GM13976 (cell line): ENCODE measurements at places on chromosomes 1 and 21.

DNA sequence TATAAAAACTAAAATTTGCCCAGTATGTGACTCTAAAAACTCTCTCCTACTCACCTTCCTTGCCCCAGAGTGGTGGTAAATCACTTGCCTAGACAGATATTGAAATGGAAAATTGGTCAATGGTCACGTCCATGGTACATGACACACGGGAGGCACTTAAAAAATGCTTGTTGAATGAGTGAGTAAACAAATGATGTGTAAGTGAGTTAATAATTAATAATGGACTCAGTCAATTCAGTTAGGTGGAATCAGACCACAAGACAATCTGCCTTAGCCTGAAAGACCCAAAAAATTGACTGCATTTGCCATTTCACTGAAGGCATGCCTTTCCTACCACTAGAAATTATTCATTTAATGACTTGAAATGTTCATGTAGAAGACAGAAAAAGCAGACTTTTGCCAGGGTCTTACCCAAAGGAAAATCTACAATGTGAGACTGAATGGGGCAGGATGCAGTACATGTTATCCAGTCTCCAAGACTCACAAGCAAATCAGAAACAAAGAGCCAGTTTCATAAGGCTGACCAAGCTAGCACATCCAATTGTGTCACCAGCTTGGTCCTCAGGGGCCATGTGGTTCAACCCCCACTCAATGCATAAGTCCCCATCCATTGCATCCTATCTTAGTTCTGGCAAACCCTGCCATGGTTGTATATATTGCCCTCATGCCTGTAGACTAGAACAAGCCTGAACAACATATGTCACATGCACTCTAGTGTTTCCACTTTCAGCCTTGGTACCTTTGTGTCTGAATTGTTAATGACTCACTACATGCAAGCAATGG is 73.6 kb downstream of the TBX15 start:
- no peak for DNase-seq

DNA sequence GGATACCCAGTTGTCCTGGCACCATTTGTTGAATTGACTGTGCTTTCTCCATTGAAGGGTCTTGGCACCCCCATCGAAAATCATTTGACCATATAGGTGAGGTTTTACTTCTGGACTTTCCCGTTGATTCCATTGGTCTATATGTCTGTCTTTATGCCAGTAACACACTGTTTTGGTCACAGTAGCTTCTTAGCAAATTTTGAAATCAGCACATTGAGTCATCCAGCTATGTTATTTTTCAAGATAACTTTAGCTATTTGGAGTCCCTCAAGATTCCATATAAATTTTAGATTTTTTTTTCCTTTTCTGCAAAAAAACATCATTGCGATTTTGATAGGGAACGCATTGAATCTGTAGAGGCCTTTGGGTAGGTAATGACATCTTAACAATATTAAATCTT is 235.6 kb downstream of the SMYD3 start:
- DNase-seq: no peak

DNA sequence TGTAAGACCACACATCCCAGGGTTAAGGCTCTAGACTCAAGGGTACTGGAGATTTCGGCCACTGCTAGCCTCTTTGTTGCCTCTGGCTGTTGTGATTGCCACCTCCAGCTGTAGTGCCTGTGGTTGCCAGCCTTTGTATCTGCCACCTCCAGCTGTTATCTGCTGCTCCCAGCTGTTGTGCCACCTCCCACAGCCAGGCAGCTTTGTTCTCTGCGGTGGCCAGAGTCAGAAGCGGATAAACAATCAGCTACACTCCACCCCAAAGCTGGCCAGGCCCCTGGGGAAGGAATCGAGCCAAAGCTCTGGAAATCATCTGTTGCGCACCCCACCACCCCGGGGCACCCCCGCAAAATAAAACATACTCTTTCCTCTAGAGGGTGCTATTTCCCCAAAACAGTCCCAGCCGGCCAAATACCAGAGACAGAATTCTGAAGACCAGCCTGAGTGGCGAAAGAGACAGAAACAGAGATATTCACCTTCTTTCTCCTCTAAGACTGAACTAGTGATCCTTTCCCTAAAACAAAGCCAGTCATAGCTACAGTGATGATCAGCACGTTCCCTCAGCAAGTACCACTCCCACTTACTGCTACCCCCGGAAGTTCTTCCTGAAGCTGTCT is 14.8 kb upstream of the PIGM start:
- DNase-seq: peak; percentile 81

DNA sequence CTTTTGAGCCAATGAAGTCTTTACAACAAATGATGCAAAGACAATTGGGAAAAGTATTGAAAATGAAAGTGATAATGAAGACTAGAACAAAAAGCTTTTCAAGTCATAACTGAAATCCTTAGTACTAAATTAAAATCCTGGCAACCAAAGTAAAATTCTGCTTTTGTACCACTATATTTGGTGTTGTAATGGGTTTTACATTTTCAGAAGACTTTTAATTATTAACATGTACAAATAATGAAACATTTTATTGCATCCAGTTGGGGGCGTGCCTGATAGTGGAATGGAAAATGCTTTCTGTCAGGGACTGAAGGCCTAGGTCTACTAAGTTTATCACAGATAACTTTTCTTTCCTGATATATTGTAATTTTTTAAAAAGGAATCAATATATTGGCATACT is 89.4 kb downstream of the SDCCAG8 start:
- DNase-seq: no peak

- DNase-seq: no peak
Measured at GRCh38 chr21:28642891-28643290, 349.8 kb downstream of the LTN1 start.

- DNase-seq: no peak
Measured at GRCh38 chr1:184624626-184625025, 130.0 kb downstream of the EDEM3 start.

DNA sequence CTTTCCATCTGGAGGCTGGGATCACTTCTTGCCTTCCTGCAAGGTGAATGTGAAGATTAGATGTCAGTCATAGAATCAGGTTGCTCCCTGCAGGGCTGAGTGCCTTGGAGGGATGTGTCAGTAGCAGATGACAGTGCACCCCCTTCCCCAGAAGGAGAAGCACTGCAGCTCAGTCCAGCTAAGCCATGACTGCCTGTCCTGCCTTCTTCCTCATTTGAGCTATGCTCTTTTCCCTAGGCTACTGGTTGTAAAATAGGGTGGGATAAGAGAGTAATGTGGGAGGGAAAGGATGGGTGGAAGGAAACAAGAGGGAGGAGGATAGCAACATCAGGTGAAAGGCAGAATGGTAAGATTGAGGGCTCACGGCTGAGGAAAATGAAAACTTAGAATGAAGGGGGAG is 11.1 kb upstream of the FABP3 start:
- no peak for DNase-seq

DNA sequence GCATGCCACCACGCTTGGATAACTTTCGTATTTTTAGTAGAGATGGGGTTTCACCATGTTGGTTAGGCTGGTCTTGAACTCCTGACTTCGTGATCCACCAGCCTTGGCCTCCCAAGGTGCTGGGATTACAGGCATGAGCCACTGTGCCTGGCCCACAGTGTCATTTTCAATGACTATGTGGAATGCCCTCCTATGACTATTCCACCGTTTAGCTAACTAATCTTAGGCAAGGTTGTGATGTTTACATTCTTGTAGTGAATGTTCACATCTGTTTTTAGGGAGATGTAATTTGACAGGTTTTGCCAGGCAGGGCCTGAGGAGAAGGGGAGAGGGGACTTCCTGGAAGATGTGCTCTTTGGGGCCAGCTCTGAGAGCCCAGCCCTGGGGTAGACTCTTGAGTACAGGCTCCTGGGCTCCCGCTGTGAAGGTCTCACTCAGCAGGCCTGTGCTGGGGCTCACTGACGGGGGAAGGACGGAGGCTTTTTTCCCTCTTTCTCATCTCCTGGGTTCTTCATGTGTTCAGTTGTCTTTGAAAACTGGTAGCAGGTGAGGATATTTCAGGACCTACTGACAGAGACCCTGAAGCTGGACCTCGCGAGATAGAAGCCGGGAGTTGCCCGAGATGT is 13.2 kb downstream of the COQ8A start:
- no peak for DNase-seq

DNA sequence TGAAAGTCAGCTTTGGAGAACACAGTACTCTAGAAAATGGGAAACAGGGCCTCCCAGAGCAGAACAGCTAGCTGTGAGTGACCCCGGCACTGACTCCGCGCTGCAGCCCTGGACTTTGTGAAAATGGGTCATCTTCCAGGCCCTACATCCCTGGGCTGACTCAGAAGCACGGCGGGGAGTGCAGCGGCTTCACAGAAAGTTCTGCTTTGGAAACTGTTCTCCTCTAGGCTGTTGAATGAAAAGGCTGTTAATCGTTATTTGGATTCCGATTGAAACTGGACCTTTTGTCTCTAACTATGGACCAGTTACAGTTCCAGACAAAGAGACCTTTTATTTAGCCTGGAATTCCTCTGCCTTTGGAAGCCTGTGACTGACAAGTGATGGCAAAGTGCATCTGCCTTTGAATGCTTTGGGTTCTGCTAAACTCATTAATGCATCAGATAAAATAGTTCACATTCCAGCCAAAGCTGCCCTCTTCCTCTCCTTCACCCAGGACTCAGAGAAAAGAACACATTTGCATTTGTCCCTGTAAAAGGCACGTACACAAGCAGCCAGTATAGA is 144.9 kb upstream of the HOOK1 start:
- no peak for DNase-seq

DNA sequence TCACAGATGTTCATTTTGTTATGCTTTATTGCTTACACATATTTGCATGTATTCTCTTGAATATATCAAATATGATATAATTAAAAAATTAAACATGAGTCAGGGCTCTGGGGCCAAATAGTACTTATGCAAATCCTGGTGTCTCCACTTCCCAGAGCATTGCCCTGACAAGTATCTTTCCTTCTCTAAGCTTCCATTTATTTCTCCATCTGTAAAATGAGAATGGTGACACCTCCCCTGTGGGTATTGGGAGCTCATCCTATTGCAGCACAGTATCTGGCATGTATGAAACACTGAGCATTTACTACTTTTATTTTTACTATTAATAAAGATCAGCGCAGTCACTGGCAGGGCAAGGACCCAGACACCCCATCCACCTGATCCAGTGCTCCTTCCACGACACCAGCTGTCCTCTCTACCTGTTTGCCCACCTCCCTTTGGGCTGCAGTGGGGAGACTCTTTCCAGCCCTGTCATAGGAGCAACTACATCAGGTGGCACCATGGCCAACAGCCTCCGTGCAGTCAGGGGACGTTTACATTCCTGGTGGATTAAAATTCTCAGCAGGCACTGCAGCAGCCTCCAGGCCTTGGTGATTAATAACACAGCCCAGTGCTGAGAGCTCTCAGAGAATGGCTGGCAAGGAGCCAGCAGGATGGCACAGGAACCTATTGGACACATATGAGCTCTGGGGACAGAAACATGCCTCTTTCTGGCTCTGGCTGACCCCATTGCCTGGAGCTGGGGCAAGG is 113.0 kb downstream of the DMRTB1 start:
- no peak for DNase-seq

DNA sequence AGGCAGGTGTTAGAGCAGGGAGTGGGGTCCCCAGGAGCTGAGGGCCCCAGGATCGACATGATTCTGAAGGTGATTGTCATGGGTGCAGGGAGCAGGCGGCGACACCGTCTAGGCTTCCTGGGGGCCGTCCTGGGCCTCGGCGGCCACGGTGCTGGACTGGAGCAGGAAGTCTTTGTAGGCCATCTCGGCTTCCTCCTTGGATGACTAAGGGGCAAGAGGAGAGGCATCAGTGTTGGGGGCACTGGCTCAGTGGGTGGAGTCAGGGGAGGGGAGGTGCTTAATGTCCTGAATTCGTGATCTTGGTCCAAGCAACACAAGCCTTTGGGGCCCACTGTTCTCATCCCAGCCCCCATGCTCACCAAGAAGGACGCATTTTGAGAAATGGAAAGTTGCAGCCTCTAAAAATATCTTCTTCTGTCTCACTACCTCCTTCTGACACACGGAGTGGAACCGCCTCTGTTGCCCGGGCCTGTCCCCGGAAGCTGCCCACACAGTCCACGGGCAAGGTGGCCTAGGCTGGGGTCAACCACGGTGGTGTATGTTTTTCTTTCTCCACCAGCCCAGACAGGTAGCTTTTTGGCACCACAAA is 8.6 kb upstream of the FCMR start:
- DNase-seq: peak; percentile 84

- DNase-seq: peak; percentile 39
Measured at GRCh38 chr1:35062518-35063196, 16.5 kb upstream of the ZMYM1 start.

DNA sequence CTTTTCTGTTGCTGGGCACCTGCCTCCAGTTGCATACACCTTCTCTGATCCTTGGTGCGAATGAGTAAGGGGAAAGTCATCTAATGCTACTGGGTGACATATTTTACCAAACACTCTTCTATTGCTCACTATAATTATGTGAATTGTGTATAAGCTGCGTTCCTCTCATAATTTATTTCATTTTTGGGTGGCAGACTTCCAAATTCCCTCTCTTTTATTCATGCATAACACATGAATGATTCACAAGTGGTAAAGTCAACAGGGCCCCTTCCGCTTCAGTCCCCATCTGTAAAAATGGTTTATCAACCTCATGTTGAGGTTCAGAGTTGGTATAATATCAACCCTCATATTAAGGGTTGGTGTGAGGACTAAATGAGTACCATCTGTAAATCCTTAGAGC is 3.2 kb upstream of the QSOX1 start:
- no peak for DNase-seq
